Ascending aorta (tissue), 2 donors: ENCODE measurements at places on chromosomes 4 and X.

GRCh38 chrX:69968950-69969349 is 80.8 kb downstream of the AWAT2 start:
- DNase-seq: no peak
- H3K4me1 ChIP-seq: no peaks in the 10 kb centered on the region
- H3K36me3 ChIP-seq: no peaks in the 10 kb centered on the region
- no peaks in the 10 kb centered on the region for H3K27me3 ChIP-seq
- no peak overlapping the region for H3K4me3 ChIP-seq

- no peak overlapping the region for H3K27ac ChIP-seq
- H3K27me3 ChIP-seq: no peaks in the 10 kb centered on the region
- H3K36me3 ChIP-seq: no peaks in the 10 kb centered on the region
- no peak overlapping the region for H3K4me3 ChIP-seq
These were observed 240.5 kb downstream of the GRIA3 start for GRCh38 chrX:123424546-123424945.

DNA sequence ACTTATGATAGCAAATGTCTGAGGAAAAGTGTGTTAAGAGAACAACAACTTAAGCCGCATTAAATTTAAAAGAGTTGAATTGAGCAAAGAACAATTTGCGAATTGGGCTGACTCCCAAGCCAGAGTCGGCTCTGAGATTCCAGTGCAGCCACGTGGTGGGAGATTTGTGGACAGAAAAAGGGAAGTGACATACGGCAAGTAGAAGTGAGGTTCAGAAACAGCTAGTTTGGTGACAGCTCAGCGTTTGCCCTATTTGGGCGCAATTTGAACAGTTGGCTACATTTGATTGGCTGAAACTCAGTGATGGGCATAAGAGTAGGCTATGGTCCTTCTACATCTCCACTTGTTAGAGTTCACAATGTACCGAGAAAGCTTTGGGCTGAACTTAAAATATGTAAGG is 124.0 kb downstream of the PRKX start:
- H3K4me1 ChIP-seq: no peaks in the 10 kb centered on the region
- H3K36me3 ChIP-seq: no peaks in the 10 kb centered on the region
- DNase-seq: no peak
- H3K4me3 ChIP-seq: no peak overlapping the region

DNA sequence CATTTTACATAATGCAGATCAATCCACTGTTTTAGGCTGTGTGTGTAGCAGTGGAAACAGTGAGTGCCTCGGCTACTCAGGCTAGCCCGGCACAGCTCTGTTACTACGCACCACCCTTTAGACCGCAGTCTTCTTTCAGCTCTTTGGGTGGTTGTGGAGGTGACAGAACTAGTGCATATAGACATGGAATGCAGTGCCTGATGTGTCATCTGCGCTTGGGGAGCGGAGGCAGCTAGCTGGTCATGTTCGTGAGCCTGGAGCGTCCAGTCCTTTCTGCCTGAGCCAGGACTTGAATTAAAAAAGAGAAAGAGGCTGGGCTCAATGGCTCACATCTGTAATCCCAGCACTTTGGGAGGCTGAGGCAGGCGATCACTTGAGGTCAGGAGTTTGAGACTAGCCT is 4.8 kb downstream of the TBC1D14 start:
- no peaks in the 10 kb centered on the region for H3K4me1 ChIP-seq
- H3K4me3 ChIP-seq: no peak overlapping the region
- H3K36me3 ChIP-seq: no peaks in the 10 kb centered on the region
- no peaks in the 10 kb centered on the region for H3K27me3 ChIP-seq

DNA sequence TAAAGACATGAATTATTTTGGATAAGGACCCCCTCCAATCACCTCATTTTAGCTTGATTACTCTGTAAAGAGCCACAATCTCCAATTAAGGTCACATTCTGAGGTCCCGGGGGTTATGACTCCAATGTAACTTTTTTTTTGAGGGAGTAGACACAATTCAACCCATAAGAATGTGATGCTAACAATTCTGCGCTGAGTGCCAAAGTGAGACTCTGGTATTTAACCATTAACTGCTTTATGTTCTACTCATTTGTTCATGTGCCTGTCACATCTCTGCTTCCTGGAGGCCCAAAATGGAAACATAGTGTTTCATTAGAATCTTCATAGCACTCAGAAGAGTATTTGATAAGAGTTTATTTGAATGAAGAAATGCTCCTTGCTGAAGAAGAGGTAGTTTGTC is 234.8 kb downstream of the CPE start:
- no peaks in the 10 kb centered on the region for H3K27me3 ChIP-seq
- H3K4me1 ChIP-seq: no peaks in the 10 kb centered on the region
- DNase-seq: no peak
